ENCODE measurements at places on chromosomes 4 and X. TPM values are rescaled to one million over a fixed set of nuclear protein-coding genes. Genes with fewer than 3 reads are reported as not detected.

GRCh38 chr4:9984621-9985020 lies 36.7 kb downstream of the SLC2A9 start:
- no peak for DNase-seq

The JAKMIP1 gene
- 0.15 TPM for polyA plus RNA-seq

DNA sequence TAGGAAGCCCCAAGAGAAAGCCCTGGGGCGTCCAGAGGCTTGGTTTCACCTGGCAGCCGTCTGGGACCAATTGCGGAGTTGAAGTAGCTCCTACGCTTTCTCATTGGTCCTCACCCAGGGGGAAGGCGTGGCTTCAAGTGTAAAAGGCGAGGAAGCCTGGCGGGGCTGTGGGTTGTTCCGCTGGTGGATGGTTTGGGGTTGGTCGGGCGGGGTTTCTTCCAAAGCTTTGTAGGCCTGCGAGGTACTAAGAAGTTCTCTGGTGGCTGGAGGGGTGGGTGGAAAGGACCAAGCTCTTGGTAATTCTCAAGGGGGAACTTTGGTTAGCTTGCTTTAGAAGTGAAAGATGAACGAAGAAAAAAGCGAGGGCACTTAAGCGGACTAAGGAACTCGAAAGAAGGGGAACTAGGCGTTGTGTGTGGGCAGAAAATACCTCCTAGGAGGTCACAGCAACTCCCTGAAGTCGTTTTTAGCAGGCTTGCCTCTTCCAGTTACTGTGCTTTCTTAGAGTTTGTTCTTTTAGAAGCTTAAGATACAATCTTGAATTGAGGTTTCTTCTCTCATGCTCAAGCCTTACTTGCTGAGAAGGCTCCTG lies 36.6 kb downstream of the CCNG2 start:
- no peak for DNase-seq

GRCh38 chr4:185276036-185276435 lies 66.6 kb downstream of the SNX25 start:
- DNase-seq = no peak

The DLG3 gene
- 6.2 TPM for polyA plus RNA-seq

GRCh38 chr4:5693871-5694270 lies 14.5 kb downstream of the EVC2 start:
- DNase-seq = no peak
